ENCODE measurements at places on chromosomes 7 and 10.

DNA sequence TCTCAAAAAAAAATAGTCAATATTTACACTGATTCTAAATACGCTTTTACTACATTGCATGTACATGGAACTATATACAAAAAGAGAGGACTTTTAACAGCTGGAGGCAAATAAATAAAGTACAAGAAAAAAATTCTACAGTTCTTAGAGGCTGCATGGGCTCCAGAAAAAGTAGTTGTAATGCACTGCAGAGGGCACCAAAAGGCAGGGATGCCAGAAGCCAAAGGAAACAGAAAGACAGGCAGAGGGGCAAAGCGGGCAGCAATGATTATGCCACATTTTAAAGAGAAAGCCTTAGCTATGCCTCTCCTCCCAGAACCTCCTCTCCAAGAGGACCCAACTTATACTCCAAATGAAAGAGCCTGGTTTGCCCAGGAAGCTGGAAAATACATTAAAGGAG lies 11.6 kb upstream of the ADCK2 start:
- no peak for DNase-seq

GRCh38 chr7:108417926-108418325 lies 38.3 kb downstream of the NRCAM start:
- DNase-seq, result no peak

GRCh38 chr7:22670422-22670815 lies 56.6 kb upstream of the IL6 start:
- DNase-seq, result no peak

DNA sequence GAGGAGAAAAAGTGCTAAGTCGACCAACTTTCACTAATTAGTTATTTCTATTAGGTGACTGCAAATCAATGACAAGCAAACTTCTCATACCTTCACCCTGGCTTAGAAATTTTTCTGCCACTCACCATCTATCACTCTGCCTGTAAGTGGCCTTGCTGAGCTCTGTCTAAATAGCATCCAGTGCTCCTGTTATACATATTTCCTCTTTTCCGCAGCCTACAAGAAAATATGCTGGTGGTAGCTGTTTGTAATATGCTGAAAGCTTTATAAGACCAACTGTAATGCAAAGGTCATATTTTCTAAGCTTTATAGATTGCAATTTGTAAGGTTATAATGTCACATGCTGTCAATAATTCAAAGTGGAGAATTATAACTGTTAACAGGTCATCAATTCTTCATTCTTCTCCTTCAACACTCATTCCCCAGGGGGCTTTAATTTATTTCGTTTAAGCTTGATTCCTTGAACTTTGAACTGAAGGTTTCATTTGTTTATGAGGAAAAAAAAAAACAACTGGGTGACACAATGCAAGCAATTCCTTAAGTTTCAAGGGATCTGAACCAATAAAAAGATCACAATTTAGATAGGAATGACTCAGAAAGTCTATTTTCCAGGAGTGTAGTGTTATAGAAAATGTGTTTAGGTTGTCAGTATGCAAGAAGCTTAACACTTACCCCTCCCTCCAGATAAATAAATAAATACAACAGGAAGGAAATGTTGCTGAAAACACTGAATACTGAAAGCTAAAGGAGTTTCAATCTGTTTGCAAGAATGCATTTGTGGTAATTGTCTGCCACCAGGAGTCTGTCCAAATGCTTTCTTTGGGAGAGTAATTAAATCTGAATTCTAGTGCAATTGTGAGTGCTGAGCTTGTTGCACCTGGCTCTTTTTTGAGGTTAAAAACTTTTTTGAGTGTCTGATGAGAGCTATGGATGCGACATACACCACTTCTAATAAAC lies 183.7 kb downstream of the SORCS1 start:
- DNase-seq, result no peak

GRCh38 chr10:105278439-105278838 lies 637.3 kb downstream of the SORCS3 start:
- DNase-seq, result no peak

DNA sequence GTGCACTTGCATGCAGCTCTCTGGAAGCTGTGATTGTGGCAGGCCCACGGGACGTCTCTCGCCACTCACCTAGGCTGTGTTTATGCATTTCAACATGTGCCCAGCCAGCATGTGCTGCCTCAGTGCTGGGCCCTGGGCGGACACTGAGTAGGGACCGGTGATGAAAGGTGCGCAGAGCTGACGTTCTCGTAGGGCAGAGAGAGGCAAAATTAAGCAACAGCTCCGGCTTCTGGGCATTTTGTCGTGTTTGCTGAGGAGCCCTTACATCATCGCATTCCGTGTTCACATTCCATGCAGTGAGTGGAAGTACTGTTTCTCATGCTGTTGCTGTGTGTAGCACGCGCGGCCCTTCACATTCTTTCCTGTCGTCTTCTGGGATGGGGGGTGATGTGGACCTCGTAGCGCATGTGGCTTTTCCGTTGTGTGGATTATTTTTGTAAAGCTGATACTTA lies 50.5 kb downstream of the PRF1 start:
- DNase-seq, result no peak

GRCh38 chr10:34374356-34375045 lies 440.6 kb downstream of the PARD3 start:
- DNase-seq, result no peak

DNA sequence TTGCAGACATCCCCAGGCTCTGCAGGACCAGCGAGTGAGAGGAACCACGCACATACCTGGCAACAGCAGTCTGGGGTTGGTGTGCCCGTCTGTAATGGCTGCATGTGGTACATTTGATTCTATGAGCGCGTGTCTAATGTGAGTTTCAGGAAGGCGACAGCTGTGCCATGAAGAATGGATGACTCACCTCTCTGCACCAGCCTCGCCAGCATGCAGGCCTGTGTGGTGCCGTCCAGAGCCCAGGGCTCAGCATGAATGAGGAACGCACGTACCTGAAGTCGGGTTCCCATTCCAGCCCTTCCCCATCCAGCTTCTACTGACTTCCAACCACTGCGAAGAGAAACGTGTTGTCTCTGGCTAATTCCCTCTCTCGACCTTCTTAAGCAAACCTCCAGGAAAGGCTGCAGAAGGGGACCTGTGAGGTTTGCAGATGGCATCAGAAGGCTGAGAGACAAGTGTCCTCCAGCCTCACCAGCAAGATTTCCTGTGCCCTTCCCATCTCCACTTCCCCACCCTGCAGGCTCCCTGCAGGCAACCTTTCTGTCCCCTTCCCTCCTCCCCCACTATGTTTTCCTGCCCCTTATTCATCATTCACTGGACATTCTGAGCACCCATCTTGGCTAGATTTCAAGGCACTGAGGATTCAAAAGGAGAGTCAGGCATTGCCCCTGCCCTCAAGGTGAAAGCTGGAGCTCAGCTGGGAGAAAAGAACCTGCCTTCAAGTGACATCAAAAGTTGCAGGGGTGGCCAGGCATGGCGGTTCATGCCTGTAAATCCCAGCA lies 54.3 kb downstream of the ASB13 start:
- DNase-seq, result no peak

DNA sequence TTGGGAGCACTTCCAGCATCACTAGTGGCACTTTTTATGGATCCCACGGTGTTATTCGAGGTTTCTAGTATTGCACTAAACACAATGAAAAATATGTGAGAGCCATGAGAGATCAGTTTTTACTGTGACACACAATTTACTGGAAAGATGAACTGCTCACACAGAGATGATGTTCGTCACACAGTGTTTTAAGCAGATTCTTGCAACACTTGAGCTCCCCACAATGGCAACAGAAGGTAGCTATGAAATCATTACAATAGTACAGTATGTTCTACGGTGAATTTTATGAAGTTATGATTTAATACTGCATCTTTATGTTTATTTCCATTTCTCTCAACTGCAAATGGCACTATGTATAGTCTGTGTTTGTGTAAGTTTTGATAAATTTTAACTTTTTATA lies 27.4 kb upstream of the ENTPD1 start:
- DNase-seq, result peak; percentile 11

- DNase-seq, result no peak
These were observed 153.5 kb upstream of the C7orf33 start for GRCh38 chr7:148437043-148437442.

DNA sequence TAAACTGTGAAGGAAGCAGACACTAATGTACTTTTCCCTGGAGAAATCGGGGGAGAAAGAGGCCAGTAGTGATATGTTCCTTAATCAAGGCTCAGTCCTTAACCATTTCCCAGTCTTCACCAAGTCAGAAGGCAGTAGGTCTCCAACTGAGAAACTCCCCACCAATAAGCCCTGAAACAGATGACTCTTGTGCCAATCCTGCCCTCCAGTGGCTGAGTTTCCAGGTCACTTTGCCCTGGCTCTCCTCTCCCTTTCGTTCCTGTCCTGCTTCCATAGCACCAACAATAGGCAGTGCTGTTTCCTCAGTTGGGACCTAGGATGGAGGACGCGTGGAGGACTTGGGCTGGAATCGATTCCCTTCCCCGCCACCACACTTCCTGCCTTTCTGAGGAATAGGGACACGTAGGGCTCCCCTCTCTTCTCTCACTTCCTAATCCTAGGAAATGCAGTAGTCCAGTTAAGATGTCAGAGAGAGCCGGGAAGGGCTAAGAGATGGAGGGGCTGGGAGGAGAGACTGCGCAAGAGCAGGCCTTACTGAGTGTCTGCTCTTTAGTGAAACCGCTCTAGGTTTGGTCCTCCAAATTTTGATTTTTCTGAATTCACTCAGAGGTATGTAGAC lies 23.4 kb downstream of the ATOH7 start:
- DNase-seq, result no peak

DNA sequence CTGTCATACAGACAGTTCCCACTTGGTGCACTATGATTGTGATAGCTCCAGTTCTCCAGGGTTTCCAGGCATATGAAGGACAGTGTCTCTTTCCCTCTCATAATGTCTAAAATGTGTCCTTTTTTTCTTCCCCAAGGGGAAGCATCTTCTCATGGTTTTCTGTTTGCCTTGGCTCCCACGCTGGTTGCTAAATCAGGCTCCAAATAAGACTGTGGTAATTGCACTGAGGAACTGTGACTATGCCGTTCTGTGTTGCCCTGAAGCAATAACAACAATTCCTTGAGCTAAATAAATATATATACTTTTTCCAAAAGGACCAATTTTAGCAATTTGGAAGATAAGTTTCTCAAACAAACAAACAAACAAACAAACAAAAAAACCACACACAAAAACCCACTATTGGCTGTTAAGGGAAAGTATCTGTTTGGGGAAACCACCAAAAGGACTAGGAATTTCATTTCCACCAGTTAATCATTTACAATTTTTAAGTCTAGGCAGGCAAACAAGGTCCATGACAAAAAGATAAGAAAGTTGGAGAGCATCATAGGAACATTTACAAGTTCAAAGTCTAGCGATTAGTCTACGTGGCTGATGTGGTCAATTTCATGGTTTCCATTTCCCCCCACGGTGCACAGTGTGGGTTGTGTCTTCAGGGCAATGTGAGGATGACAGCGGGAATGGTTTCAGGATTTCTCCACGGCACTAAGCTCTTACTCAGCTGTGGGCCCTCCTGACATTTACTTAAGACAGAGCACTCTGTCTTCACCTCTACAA lies 62.4 kb downstream of the THNSL1 start:
- no peak for DNase-seq

DNA sequence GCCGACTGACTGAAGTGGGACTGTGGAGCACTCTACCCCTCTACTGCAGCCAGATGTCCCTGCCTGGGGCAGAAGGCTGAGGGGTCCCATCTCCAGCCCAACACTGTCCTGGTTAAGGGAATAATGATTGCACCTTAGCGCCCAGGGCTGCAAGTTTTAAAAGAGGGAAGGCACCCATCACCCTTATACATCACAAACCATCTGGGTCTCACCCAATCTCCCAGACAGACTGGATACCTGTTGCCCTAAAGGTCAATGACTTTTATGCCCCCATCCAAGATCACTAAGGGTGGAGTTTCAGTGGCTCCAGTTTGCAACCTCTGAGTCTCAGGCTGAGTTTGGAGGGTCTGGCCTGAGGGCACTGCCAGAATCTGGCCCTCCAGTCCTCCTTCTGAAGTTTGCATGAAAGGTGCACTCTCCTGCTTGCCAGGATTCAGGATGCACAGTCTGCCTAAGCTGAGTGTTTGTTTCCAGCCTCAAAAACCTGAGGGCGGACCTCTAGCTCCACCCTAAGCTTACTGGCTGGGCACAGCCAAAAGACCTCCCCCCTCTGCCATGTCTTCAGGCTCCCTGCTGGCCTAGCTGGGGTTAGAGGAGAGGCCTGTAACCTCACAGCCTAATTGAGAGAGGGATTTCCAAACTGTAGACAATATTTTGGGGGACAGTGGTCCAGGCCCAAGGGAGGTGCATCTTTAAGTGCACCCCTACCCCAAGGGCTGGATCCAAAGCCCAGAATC lies 2.5 kb upstream of the EMX2 start:
- DNase-seq, result no peak

DNA sequence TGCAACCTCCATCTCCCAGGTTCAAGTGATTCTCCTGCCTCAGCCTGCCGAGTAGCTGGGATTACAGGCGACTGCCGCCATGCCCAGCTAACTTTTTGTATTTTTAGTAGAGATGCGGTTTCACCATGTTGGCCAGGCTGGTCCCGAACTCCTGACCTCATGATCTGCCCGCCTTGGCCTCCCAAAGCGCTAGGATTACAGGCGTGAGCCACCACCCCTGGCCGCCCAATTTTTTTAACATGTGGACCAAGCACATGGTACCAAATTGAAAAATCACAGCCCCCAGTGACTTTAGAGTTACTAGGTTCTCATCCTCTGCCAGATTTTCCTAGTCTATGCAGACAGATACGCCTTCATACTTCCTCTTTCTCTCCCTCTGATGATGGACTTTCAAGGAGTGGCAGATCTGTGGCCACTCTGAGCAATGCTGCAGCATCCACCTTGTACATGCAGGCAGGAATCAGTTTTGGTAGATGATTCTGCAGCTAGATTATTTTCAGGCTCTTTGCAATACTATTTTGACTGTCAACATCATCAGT lies 34.0 kb upstream of the EZH2 start:
- DNase-seq, result no peak
